ENCODE measurements at places on chromosomes 11 and 22.

DNA sequence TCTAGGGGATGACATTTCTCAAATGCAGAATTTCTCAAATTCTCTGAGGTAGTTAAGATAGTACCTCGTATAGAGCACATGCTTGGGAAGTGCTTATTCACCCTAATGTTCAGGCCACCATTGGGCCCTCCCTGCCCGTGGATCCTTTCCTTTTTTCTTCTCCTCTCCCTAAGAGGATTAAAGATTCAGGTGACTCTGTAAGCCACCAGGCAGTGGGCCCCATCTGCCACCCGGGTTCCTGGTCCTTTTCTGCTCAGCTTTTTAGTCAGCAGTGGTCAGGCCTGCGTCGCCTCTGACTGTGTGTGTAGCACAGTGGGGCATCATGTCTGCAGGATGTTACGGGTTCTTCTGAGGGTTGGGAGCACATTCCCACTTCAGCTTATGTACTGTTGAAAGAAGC, 7.2 kb downstream of the CEP164 start:
- DNase-seq, result no peak

DNA sequence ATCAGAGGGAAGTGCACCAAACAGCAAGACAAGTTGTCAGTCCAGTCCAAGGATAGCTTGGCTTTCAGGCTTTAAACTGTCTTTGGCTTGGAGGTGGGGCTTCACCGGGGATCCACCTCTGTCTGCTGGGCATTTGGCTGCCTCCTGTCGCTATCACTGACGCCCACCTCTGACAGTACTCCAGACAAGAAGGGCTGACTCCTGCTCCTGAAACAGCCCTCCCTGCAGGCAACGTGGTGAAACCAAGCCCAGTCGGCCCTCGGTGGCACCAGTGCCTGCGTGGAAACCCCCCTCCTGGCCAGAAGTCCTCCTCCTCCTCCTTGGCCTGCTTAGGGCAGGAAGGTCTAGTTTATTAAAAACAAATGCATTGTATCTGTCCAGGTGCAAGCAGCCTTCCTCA, 16.9 kb downstream of the DHCR7 start:
- DNase-seq, result no peak

DNA sequence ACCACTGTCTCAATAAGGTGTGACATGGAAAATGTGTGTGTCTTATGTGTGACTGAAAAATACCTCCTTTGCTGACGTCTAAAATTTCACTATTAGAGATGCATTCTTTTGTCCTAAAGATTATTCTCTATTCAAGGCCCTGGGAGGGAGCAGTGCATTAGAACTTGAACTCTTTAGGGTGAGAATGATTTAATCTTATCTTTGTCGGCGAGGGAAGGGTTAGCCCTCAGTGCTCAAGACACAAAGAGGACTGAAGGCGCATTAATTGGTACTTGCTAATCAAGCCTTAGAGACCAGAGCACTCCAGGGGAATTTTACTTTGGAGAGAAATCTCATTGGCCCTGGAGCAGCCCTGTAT, 29.8 kb upstream of the PLET1 start:
- no peak for DNase-seq

DNA sequence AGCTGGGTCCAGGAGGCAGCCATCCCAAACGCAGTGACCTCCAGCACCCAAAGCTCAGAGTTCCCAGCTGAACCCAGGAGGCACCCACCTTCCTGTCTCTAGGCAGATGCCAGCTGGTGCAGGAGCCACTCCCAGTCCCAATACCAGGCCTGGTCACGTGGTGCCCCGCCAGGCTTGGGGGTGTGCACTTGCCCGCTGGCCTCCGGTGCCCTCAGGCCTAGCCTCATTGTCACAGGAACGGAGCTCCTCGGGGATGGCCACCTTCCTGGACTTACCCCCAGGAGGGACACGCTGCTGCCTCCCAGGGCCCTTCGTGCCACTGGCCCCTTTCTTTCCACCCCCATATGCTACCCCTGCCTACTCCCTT, 4.6 kb downstream of the BID start:
- DNase-seq, result no peak

- no peak for DNase-seq
Observed at GRCh38 chr22:38258895-38259294, 13.9 kb downstream of the TMEM184B start.

DNA sequence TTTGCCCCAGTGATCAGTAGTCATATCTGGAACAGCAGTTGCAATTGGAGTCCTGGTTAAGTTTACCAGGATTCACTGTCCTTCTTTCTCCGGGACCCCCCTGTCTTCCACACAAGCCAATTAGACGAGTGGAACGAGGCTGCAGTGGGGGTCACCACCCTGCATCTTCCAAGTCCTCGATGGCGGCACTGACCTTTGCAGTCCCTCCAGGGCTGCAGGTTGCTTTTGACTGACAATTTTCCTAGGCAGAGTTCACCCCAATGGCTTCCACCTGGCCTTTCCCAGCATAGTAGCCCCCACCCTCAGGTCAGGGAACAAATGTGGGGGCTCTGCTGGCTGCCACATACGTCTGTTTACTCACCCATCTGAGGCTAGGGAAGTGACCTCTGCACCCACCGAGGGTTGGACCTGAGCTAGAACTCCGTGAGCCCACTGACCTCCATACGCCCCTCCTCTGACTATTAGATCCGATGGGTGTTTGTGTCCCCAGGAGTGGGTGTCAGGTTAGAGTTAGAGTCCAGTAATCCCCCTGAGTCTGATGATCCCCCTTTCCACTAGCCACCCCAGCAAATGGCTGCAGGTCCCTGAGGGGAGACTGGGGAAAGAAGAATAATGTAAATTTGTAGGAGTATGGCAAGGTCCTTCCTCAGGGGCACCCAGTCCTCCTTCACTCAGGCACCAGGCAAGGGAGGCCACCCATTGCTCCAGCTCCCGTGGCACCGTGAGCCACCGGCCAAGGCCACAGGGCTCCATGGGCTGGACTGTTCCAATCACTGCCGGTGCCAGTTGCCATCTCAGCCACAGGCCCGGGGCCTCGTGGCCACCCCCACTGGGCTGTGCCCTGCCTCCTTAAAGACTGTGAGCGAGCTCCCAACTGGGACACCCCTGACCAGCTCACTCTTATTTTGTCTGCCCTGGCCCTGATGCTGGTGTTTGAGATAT, 5.5 kb downstream of the C11orf21 start:
- DNase-seq, result no peak

DNA sequence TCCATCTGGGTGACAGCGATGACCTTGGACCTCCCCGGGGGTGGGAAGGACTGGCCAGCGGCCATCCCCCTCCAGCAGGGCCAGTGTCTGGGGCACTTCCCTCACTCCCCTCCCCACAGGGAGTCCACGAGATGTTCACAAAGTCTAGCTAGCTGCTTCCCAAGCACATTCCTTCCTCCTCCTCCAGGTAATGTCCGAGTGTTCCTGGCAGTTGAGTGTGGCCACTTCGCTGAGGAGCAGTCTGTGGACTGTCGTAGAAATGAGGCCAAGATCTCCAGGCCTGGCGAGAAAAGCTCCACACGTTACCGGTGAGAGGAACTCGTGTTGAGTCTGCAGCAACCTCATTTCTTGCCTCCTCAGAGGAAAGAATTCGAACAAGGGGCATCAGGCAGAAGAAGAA, 425.5 kb downstream of the BRD1 start:
- no peak for DNase-seq

DNA sequence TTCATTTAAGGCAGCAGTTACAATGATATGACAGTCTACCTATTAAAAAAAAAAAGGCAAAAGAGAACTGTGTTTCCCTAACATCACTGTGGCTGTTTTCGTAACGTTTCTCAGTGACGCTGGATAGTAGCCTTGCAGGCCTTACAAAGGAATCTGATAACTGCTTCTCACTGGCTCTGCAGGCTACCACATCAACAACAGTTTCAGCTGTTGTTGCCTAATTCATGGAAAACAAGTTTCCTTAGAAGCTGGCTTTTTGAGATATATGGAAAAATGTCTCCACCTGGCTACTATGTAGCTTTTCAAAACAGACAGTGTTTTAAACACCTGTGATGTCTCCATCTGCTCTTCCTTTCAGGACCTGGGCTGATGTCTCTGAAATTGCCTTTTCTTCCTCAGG, 3.8 kb downstream of the OR51V1 start:
- no peak for DNase-seq

GRCh38 chr22:40782521-40782920, 36.6 kb downstream of the SLC25A17 start:
- DNase-seq, result no peak

- DNase-seq, result no peak
Observed at GRCh38 chr11:13118194-13118593, 109.1 kb downstream of the RASSF10 start.

DNA sequence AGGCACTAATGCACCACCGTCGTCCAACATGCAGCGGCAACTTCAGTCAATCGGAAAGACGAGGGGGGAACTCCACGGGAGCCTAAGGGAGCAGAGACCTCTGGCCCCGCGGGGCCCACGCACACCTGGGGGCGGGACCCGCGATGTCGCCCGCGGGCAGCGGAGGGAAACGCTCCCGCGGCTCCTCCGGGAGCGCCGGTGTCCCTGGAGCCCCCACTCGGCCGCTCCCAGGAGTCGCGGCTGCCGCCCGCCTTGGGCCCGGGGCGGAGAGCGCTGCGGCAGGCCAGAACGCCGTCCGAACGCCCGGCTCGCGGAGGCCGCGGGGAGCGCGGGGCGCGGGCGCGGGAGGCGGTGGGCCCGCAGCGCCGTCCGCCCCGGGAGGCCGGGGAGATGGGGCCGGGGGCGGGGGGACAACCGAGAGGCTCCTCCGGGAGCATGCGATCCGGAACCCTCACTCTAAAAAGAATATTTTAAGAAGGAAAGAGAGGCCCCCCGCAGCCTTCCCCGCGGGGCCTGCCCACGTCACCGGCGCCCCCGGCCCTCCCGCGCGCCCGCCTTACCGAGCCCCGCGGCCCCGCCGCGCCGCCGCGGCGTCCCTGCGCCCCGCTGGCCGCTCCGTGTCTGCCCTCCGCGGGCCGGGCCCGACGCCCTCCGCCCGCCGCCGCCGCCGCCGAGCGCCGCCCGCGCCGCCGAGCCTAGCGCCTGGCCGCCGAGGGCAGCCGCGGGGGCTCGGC, 86.6 kb upstream of the ARHGAP32 start:
- DNase-seq, result no peak

GRCh38 chr11:107606141-107606540, 15.2 kb downstream of the ELMOD1 start:
- no peak for DNase-seq

GRCh38 chr22:32528984-32529982, 54.7 kb downstream of the FBXO7 start:
- peak; percentile 85 for DNase-seq

GRCh38 chr22:31100762-31101525, 6.4 kb downstream of the SELENOM start:
- no peak for DNase-seq

DNA sequence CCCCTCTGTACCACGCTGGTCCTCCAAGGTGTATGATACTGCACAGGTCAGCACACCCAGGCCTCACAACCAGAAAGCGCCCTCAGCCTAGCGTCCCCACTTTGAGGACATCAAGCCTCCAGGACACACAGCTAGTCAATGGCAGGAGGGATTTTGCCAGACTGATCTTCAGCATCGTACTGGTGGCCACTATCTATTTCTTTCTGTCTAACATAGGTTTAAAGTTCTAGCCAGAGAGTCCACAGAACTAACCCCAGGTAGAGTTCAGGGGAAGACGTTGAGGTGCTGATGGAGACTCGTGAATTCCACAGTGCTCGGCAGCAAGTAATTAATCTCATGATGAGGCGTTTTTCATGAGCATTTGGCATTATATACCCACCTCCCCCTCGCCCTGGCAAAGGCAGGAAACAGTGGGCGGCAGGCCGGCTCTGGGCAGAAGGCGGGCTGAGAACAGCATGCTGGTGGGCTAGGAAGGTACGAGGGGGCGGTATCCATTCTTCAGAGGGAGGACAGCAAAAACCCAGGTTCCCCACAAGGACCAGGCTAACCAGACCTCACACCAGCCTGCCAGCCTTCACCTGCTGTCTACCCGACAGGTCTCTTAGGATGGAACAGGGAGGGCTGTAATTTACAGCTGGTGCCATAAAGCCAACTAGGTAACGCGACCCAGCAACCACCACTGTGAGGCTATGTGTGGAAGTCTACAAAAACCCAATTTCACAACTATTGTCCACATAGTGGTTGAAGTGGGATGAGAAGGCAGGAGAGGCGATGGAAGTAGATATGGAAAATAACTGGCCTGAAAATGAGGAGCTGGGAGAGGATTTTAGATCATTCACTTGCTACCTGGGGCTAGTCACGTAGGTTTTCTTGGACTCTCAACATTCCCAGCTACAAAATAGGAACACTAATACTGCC, 18.5 kb downstream of the MYH9 start:
- no peak for DNase-seq

GRCh38 chr22:39254789-39255298, 10.1 kb upstream of the PDGFB start:
- DNase-seq, result no peak

DNA sequence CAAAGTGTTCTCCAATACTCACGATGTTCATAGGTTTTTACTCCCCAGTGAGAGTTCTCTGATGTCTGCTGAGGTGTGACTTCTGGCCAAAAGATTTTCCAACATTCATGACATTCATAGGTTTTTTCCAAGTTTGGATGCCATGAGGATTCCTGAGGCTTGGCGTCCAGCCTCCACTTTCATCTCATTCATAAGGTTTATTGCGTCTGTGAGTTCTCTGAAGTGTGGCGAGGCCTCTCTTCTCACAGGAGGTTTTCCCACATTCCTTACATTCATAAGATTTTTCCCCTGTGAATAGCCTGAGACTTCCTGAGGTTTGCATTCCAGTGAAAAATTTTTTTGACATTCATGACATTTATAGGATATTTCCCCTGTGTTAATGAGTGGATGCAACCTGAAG, 1014.1 kb downstream of the LRRC4C start:
- no peak for DNase-seq

GRCh38 chr22:19467912-19468311, 11.1 kb downstream of the UFD1 start:
- DNase-seq, result no peak

DNA sequence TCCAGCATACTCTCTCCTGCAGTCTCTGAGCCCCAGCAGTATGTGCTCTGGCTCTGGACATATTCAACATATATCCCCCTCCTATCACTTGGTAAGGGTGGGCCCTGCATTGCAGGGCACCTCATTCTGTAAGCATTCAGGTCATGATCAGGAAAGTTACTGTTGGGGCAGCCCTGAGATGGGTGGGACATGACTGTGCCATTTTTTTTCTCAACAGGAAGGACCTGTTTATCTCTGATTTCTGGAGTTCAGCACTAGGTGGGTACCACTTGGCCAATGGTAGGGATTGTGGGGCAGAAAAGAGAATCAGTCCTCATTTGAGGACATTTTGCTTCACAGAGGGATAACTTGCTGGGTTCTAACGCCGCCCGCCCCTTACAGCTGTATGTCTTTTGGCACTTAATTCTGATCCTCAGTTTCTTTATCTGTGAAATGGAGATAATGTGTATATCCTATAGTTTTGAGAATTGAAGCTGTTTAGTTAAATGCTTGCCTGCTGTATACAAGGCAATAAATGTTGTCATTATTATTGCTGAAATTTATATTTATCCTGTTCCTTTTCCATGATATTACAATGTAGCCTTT, 2.2 kb downstream of the SRRD start:
- DNase-seq, result no peak

- DNase-seq, result no peak
Observed at GRCh38 chr11:129593098-129593497, 217.4 kb downstream of the BARX2 start.

DNA sequence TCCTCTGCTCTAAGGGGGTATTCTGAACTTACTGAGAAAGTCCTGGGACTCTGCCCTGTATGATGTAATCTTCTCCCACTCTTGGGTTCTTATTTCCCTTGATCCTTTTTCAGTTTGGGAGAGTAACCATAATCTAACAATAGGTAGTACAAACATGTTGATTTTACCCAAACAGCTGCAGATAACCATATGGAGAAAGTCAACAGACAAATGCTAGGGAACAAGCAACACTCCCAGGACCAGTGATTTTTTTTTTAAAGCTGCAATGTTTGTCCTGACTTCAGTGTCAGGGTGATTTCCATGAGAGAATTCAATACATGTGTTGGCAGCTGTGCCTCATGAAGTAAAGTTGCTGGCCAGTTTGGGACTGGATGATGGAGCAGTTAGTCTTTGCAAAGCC, 156.5 kb downstream of the FCHSD2 start:
- no peak for DNase-seq

Data from iPS DF 6.9 (cell line).